Hematopoietic multipotent progenitor cell treated with erythropoietin and hydrocortisone succinate and interleukin-3 and kit ligand, for 8 days (in vitro differentiated cells): ENCODE measurements at places on chromosomes 13 and 19.
A peak's percentile ranks its signal among the peaks of the same experiment; 100 is the strongest.

DNA sequence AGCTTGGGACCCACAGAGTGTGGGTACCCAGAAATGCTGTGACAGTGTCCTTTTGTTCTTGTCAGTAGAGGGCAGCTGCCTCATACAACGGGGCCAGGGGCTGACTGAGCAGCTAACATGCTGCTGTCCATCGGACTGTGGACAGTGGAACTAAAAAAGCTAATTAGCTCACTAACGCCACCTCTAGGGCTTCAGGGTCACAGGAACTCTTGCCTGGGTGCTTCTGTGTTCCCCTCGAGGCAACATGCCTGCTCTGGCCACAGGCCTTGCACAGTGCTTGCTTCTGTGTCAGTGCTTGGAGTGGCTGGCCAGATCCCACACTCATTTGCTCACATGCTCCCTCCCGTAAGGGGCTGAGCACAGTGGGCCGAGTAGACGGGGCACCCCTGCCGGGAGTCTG is 377.0 kb downstream of the OLFM4 start:
- DNase-seq, result no peak

DNA sequence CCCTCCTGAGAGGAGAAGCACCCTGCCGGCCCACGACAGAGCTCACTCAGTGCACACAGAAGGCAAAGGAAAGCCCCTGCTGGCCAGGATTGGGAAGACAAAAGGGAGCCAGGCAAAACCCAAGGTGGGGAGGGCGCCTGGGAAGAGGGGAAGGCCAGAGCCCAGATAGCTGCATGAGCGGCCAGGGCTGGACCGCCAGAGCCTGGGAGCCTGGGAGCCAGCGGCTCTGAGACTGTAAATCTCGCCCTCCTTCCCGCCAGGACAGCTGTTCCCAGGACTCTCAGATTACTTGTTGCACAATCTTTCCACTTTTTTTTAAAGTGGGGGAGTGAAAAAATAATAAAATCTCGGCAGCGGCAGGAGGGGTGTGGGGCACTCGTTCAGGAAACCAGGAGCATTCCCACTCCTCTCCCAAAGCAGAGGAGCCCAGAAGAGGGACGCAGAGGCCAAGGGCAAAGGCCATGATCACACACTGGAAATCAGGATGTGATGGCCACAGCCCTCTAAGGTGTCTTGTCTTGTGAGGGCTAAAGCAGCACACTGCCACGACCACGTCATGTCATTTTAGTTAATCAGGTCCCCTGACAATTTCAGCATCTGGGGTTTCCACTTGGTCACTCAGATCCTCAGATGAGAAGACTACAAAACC is 19.6 kb upstream of the EPHX3 start:
- no peak for DNase-seq

GRCh38 chr19:52638601-52639000 is 446 bp upstream of the ZNF83 start:
- DNase-seq, result no peak

DNA sequence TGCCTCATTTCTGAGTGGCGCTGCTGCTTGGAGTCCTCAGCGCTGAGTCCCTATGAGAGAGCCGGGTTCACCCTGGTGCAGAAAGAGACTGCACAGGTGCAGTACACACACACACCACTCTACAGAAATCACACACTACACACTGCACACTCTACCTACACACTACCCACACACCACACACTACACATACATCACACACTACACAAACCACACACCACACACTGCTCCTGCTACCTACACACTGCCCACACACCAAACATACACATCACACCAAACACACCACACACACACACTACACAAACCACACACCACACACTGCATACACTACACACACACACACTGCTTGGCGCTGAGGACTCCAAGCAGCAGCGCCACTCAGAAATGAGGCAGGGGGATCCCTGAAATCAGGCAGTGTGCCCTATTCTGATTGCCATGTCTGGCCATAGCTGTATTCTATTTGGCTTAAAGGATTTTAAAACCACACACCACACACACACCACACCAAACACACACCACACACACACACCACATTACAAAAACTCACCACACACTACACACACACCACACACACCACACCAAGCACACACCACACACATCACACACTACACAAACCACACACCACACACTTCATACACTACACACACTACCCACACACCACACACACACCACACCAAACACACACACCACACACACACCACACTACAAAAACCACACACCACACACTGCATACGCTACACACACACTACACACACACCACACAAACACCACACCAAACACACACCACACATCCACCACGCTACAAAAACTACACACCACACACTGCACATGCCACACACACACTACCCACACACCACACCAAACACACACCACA is 4.9 kb downstream of the MAG start:
- no peak for DNase-seq

DNA sequence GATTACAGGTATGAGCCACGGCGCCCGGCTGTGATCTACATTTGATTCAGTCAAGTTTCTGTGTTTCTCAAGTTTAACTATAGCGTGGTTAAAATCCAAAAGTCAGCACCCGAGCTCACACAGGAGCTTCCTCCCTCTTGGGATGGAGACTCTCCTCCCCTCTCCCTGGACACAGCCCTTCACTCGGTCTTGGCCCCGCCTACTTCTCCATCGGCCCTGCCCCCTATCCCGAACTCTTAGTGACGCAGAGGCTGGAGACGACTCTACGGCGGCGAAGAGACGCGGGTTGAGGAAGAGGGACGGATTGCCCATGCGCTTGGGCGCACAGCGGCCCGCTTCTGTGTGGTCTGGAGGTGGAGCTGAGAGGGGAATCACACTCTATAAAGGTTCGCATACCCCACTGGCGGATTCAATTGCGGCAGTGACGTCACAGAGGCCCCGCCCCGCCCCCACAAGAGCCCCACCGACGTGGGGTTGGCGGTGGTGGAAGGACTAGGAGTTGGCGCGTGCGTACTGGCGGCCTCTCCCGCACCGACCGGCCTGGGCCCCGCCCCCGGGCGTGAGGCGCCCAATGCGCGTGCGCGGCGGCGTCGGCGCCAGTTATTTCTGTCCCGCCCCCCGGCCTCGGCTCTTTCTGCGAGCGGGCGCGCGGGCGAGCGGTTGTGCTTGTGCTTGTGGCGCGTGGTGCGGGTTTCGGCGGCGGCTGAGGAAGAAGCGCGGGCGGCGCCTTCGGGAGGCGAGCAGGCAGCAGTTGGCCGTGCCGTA is at the start of gene TRIM28:
TRIM28 (plus strand) TSS at position 239 of the 765 bp plus-strand sequence. CDS start 694 bp downstream, outside the sequence.
- DNase-seq, result peak; percentile 99

DNA sequence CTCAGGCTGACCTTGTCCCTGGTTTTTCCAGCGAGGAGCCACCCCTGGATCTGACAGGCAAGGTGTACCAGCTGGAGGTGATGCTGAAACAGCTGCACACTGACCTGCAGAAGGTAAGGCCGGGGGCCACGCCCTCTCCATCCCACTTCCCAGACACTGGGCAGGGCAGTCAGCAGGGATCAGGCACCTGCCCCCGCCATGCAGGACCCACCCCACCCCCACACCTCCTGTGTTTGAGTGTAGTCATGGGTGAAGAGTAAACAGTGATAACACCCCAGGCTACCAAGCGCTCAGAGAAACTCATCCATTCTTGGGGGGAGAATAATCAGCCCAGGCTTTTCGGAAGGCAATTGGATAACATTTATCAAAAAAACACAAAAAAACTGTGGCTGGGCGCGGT is 19.9 kb downstream of the DPF1 start:
- no peak for DNase-seq

- no peak for DNase-seq
Measured at GRCh38 chr13:100075700-100076587, 12.9 kb upstream of the PCCA start.

- DNase-seq, result no peak
Measured at GRCh38 chr13:91506759-91507158, 108.3 kb downstream of the GPC5 start.

DNA sequence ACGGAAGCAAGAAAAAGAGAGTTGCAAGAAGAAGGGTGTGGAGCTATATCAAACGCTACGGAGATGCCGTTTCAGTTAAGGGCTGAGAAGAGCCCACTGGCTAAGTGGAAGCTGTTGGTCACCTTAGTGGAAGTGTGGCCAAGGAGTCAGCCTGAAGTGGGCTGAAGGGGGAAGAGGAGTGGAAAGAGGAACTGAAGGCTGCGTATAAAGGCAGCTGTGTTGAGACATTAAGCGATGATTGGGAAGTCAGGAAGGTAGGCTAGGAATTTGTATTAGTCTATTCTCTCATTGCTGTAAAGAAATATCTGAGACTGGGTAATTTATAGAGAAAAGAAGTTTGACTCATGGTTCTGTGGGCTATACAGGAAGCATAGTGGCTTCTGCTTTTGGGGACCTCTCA is 14.1 kb upstream of the FRY start:
- DNase-seq, result no peak

DNA sequence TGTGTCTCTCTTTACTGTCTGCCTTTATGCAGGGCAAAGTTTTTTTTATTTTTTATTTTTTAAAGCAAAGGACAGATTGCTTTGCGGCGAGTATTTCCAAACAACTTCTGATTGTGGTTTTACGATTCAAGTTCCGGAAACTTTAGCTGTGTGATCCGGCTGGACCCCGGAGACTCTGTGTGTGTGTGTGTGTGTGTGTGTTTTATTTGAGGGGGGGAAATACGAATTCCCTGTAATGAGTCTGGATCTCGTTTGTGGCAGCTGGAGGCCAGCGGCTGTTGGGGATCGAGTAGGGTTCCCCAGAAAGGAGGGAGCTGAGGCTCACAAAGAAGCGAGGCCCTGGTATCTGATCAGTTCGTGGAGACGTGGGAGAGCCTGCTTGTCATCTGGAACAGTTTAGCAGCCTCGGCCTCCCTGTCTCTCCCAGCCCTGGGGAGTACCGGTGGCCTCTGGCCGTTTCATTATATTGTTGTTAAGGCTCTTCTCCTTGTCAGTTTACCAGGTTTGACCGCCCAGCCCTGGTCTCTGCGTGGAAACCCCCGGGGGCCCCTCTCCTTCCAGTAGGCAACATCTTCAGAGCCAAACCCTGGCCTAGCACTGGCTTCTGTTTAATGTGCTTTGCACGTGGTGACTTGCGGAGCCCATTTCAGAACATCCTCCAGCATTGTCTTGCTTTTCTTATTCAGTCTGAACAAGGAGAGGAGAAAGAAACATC is 1.3 kb downstream of the FARP1 start:
- DNase-seq, result no peak

- DNase-seq, result no peak
Measured at GRCh38 chr13:32837307-32837972, 178.8 kb upstream of the KL start.

GRCh38 chr13:27536361-27537101 is 83.8 kb downstream of the LNX2 start:
- no peak for DNase-seq

GRCh38 chr13:27419328-27419727 is 5.1 kb upstream of the GTF3A start:
- DNase-seq, result no peak

- no peak for DNase-seq
Measured at GRCh38 chr13:71054358-71054757, 812.6 kb downstream of the DACH1 start.

GRCh38 chr19:1632462-1633268 is 19.8 kb downstream of the TCF3 start:
- DNase-seq, result peak; percentile 94

GRCh38 chr13:44768775-44769581 is 192.8 kb upstream of the TSC22D1 start:
- DNase-seq, result no peak
